ENCODE measurements at places on chromosomes 1 and 21.

DNA sequence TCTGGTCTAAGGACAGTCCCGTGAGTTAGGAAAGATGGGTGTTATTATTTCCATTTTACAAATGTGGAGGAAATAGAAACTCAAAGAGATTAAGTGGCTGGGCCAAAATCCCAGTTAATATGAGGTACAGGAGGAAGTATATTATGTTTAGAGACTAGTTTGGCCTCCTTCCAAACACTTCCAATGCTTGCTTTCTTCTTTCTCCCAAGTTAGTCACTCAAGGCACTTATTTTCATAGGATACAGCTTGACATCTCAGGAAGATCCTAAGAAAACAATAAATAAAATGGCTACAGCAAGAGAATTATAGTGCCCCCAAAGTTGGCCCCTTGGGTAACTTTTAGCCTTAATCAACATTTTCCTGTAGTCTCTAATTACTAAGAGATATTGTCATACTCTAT, 47.5 kb upstream of the IPO9 start:
- no peak for DNase-seq

- no peak for DNase-seq
Observed at GRCh38 chr1:153032073-153032472, 1.1 kb downstream of the SPRR1B start.

DNA sequence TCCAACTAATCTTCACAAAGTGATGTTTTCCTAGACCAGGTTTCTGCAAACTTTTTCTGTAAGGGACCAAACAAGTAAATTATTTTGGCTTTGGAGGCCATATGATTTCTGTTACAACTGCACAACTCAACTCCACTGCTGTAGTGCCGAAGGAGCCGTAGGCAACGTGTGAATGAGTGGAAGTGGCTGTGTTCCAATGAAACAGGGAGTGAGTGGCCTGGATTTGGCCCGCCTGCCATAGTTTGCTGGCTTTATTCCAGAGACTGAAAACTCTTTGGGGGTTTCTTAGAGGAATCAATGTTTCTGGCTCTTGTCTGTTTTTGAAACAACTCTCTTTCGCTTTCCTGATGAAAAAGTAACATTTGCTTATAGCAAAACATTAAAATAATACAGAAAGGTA, 12.6 kb upstream of the ACTL8 start:
- DNase-seq = no peak

- DNase-seq = no peak
Observed at GRCh38 chr1:3356827-3357460, 97.5 kb upstream of the ARHGEF16 start.

GRCh38 chr1:151737026-151737425, 15.7 kb downstream of the RIIAD1 start:
- DNase-seq = no peak

GRCh38 chr21:45713613-45714012, 70.1 kb downstream of the PCBP3 start:
- DNase-seq = no peak

GRCh38 chr21:34536820-34537219, 24.8 kb upstream of the KCNE1 start:
- DNase-seq = no peak

GRCh38 chr1:63134501-63135173, 187.7 kb upstream of the FOXD3 start:
- DNase-seq = no peak

GRCh38 chr1:27830621-27831440, at the start of gene PPP1R8:
Gene PPP1R8, plus strand, starts transcription at chr1:27830782. Its CDS starts 54 bp downstream, at chr1:27830836.
- DNase-seq = peak; percentile 97

- DNase-seq = no peak
Observed at GRCh38 chr1:39898648-39899603, 2.8 kb downstream of the MYCL start.

DNA sequence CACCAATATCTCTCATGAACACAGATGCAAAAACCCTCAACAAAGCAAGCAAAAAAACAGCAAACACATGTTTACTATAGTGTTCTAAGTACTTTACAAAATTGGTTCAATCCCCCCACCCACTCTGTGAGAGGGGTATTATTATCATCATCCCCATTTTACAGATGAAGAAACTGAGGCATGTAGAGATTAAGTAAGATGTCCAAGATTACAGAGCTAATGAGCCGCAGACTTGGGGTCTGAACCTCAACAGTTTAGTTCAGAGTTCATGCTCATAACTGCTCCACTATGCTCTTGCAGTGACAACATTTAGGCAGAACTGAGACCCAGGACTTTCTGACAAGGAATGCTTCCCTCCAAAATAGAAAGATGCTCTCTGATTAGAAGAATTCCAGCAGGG, 21.9 kb downstream of the CLSTN1 start:
- no peak for DNase-seq

GRCh38 chr21:42534421-42535378, 21.0 kb downstream of the SLC37A1 start:
- peak; percentile 78 for DNase-seq

GRCh38 chr21:44892095-44892494, 18.6 kb upstream of the PTTG1IP start:
- no peak for DNase-seq

DNA sequence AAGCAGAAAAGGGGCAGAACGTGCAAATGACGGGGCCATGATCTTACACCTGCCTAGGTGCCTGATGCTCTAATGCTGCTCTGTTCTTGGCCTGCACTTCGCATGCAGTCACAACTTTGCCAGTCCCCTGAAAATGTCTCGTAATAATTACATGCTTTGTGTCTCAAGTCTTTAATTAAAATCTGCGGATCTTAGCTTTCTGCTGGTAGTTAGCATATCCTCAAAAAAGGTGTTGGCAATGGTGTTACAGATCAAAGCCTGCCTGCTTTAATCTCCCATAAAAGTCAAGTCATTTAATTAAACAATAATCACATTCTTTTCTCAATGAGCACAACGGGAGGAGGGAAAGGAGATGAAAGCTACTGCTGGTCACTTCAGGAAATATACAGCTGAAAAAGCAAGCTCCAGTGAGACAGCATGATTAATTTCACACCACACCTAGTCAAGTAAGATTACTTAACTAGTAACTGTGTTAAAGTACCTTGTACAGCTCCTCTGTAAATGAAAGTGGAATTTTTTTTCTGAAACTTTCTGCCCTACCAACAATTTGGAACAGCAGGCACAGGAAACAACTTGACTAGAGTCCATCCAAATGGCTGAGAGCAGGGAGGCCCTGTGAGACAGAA, 45.8 kb downstream of the STX6 start:
- DNase-seq = no peak

- DNase-seq = no peak
Observed at GRCh38 chr1:204990059-204990664, 52.9 kb upstream of the CNTN2 start.

DNA sequence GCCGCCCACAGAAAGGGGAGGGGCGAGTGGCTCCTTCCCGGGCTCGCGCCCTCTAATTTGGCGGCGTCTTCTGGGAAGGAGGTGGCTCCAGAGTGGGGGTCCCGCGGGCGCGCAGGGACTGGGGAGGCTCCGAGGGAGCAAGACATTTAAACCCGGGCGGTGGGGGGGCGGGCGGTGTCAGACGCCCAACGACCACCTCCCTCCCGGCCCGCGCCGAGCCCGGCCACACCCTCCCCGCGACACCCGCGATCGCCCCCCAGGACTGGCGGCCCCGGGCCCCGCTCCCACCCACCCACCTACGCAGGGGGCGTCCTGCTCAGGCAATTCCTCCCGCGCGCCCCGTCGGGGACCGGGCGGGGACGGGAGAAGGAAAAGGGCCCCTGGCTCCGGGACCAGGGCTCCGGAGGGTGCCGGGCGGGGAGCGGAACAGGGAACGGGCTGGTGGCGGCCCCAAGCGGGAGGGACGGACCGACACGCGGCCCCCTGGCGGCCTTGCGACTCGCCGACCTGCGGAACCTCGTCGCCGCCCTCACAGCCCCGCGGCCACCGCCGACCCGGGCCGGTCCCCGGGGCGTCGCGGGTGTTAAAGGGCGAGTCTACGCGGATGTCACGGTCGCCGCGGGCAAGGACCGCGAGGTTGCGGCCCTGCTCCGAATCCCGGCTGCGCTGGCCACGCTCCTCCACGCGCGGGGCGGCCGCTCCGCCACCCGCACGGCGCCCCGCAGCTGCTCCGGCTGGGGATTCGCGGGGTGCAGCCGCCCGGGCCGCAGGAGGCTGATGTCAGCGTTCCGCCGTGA, 94.0 kb upstream of the FMN2 start:
- DNase-seq = no peak

- DNase-seq = no peak
Observed at GRCh38 chr1:85149805-85150204, 51.0 kb downstream of the SYDE2 start.

DNA sequence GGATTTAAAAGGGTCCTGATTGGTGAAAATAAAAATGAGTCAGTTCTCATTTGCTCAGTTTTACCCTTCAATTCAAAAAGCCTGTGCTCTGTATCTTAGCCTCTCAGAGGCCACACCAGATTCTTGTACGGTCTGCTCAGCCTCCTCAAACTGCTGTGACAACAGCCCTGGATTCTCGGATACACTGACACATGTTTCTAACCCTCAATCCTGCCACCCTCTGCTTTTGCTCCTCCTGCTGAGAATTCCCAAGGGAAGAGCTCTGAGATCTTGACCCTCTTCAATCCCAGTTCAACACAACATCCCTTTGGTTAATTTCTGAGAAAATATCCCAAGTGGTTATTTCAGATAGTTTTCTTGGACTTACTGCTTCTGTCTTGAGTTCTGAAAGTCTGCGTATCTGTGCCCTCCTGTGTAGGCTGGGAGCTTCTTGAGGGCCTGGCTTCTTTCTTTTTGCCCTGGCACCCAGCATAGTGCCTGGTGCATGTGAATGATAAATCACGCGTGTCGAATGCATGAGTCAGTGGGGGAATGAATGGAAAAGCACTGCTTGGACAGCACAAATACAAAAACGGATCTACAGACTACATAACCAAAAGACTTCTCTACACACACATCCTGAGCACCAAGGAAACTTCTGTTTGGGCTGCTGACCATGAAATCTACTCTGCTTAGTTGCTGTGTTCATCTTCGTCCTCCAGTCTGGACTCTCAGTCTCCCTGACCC, 24.5 kb downstream of the IRF2BP2 start:
- no peak for DNase-seq

DNA sequence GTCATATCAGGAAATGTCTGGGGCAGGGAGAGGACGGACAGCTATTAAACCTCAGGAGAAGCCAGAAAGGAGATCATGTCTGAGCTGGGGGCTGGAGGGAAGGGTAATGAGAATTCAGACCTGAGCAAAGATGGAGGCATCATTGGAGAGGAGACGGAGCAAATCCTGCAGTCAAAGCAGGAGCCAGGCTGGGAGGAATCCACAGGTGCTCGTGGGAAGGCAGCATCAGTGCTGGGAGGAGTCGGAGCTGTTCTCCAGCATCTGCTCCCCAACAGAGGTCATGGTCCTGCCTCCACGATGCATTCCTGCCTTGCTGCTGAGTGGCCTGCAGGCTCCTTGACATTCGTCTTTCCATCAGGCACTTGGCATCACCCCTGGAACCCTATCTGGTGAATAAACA, 148.3 kb upstream of the RAB4A start:
- DNase-seq = no peak

- no peak for DNase-seq
Observed at GRCh38 chr1:221644145-221644448, 97.8 kb downstream of the DUSP10 start.

GRCh38 chr1:82423174-82423815, 622.6 kb downstream of the ADGRL2 start:
- no peak for DNase-seq

- DNase-seq = no peak
Observed at GRCh38 chr1:168879896-168880734, 151.1 kb upstream of the DPT start.

GRCh38 chr1:30095451-30096025, 627.8 kb downstream of the MATN1 start:
- no peak for DNase-seq

DNA sequence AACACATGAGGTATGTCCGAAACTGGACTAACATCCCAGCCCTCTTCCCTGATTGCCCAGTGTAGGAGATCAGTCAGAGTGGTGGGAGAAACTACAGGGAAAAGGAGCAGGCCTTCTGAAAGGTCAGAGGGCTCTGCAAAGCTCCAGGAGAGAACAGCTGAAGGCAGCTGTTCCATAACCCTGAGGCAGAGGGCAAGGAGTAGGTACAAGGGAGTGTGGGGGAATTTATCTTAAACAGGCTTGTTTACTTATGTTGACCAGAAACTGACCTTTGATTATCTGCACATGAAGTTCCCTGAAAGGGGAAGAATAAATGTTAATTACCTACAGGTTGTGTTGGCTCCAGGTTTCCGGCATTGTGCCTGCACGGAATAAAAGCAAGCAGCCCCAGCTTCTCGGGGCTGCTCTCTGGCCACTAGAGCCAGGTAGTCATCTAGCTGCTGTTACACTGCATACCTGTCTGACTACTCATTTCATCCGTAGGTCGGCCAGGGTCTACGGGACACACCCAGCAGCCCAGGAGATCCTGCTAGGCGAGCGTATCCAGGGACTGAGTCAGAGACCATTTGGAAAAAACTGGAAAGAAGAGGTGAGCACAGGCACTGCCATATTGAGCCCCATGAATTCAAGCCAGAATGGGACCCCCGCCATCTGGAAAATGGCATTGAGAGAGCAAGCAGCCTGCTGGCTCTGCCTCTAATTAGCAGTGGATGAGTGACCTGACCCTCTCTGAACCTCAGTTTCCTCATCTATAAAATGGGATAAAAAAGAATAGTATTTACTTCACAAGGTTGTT, 14.9 kb upstream of the PAQR7 start:
- no peak for DNase-seq

- DNase-seq = no peak
Observed at GRCh38 chr21:42330380-42331371, 15.5 kb upstream of the TFF3 start.

DNA sequence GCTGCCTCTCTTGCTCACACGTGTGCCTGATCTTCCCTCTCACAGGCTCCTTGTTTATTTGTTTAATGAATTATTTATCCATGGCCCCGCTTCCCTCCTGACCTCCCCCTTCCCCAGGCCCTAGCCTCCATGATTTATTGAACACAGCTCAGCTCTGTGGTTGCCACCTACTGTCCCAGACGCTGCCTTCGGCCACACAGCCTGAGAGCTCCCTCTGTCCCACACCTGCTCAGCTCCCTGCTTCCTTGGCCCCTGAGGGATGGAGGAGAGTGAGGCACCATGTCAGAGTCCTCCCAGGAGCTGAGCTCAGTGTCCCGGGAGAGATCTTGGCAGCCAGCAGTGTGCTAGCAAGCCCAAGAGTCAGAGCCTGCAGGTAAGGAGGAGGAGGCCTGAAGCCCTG, 3.1 kb upstream of the EFNA3 start:
- no peak for DNase-seq

GRCh38 chr1:64743954-64744491, 852 bp upstream of the RAVER2 start:
- DNase-seq = no peak

DNA sequence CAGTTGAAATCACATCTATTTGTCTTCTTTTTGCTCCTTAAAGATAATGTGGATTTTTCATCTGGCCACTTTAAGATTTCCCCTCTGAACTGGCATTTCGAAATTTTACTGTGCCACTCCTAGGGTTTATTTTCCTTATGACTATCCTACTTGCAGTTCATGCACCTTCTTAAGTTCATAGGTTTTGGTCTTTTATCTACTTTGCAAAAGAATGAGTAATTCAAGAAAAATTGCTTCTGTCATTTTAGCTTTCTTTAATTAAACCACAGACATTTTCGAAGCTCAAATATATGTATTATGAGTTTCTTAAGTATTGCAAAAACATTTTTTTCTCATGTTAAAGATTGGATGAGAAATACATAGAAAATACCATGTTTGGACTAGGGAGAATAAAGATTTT, 1244.8 kb upstream of the TMPRSS15 start:
- DNase-seq = no peak

Measured in Kasumi-1 (cell line).